Activated effector memory CD4-positive, alpha-beta T cell treated with Interleukin-2 at 50 U/mL for 16 hours (primary cell): ENCODE measurements at places on chromosomes 4 and X.

- DNase-seq = no peak
Observed at GRCh38 chrX:122475306-122475705, 708.8 kb upstream of the GRIA3 start.

DNA sequence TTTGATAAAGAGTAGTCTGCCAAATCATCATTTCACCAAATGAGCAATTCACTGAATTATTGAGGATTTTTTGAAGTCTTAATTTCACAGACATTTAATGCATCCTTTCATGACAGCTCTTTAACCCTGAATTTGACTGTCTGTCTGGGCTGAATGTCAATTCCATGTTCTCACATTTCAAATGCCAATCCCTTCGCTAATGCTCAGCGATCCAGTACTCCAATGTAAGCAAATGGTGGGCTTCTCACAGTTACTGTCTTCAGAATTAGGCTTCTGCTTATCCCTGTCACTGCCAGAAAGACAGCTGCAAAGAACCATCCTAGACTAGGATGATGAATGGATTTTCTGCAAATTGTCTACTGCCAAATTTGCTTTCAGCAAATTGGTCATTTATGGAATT is 36.2 kb upstream of the USP38 start:
- no peak for DNase-seq

DNA sequence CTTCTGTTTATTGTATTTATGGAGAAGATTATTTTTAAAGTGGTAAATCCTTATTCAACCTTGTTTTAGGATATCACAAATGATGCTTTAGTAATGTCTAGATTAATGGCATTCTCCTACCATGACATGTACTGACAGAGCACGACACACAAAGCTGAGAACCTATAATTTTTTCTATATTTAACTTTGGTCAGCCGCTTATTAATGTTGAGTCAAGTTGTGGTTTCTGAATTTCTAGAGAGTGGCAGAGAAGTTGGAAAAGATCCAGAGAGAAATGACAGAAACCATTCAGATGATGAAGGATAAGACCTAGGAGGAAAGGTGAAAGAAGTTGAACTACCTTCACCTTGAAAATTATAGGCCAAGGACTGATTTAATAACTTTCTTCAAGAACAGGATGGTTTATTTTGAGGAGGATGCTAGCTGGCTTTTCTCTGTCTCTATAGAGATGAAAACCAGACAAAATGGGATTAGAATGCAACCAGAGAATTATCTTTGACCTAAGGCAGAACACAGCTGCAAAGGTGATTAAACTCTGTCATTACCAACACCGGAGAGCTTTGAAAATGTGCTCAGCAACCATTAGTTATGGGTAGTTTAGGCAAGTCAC is 62.6 kb upstream of the TSPAN5 start:
- DNase-seq = no peak

DNA sequence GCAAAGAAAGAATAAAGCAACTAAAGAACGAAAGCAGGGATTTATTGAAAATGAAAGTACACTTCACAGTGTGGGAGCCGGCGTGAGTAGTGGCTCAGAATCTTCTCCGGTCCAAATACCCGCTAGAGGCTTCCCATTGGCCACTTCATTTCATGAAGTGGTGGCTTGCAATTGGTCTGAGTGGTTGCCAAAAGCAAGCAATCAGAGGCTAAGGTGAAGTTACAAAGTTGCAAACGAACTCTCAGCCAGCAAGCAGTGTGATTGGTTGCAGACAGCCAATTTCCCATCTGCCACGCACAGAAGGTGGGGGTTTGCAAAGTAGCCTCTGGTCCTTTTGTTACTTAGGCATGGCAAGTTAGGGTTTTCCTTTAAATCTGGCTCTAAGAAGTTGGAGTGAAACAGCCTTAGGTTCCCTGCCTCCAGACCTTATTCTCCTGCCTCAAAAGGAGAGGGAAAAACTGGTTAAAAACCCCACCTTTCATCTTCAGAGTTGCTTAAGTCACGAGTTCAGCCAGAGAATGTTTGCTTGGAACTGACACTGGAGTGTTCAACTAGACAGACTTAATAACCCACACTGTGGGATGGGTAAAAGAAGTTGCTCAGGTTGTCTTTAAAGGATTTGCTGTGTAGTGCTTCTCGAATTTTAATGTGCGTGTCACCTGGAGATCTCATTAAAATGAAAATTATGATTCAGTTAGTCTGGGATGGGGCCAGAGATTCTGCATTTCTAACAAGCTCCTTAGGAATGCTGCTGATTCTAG is 6.9 kb upstream of the CLOCK start:
- DNase-seq = no peak

GRCh38 chr4:125780164-125780563 is 465.4 kb downstream of the FAT4 start:
- DNase-seq = no peak
